ENCODE measurements at places on chromosomes 2 and 18. TPM values are rescaled to one million over a fixed set of nuclear protein-coding genes. Genes with fewer than 3 reads are reported as not detected.

DNA sequence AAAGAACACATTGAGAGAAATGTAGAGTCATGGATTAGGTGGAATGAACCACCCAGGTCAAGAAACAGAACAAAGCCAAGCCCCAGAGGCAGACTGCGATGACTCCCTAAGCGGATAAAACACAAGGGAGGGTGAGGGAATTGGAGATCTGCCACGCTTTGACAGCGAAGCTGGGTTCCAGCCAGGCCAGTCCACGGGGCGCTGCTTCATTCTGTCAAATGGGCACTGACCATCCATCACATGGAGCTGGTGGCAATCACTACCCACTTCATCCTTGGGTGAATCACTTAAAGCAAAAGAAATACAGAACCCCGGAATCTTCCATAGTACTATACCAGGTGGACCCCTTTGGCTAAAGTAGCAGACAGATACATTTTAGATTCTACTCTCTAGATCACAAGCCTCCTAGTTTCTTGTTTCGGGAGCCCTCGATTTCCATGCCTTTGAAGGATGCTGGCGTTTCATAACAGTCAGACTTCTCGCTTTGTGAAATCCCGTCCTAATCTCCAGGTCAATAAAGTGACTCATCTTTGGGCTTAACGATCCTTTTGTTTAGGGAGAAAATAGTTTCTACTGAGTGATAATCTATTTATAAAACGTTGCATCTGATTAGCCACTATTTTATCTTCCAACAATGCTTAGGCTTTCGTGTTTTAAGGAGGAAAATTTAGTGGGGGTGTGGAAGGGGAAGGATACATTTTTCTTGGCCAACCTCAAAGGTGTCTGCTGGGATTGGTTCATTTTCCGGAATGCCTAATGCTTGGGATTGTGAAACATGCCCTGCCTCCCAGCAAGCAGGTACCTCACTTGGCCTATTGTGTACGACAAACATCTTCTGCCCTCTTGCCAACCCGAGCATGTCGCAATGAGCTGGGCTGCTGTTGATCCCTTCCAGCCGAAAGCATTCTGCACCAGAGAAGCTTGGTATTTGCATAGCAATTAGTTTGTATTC lies 44.1 kb upstream of the HDAC4 start:
- DNase-seq = no peak

The NTSR2 gene
- polyA plus RNA-seq = not detected

- DNase-seq = no peak
Measured at GRCh38 chr18:33052886-33053285, 280.1 kb upstream of the KLHL14 start.

DNA sequence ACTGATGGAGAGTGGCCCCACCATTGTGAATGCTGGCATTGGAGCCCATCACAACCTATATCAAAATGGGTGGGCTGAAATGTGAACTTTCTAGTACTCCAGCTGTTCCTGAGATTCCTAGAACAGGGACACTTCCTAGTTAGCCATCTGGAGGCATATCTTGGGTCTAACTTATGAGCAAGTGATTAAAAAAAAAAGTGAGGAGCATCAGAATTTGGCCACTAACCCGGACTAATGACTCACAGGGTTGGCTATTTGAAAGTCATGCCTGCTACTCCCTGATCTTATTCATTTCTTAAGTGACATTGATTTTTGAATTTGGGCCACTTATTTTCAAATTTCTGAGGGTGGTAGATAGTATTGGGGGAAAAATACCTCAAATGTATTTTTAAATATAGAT lies 216.6 kb downstream of the HRH4 start:
- DNase-seq = no peak

All from hindlimb muscle (tissue), 1 donor.